NCI-H2171 (cell line): ENCODE measurements at places on chromosomes 11 and 22.

DNA sequence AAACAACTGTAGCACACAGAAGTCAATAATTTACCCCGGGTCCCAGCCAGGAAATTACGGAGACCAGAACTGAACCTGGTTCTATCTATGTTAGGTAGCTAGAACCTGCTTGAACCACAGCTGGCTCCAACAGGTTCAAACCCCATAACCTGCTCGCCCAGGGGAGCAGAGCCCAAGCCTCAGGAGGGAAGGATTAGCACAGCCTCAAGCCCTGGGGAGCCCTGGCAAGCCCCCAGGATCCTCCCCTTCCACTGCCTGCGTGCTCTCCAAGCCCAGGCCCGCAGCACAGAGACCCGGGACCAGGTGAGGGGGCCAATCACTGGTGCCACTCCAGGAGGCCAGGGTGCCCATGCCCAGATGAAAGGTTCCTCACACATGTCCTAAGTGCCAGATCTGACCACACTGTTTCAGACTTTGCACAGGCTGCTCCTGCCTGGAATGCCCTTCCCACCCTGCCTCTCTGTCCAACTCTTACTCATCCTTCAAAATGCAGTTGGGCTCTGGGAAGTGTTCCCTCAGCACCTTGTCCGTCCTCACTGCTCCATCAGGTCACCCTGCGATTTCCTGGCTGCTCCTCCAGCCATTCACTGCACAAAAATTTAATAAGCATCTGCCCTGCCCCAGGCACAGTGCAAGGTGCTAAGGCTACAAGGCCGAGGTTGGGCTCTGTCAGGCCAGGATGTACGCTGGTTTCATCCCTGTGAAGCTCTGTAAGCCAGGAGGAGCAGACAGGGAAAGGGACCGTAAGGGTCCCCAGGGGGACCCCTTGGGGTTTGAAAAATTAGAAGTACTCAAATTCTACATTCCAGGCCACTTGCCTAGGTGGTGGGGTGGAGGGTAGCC, 32.2 kb downstream of the ARRB1 start:
- no peak for DNase-seq

DNA sequence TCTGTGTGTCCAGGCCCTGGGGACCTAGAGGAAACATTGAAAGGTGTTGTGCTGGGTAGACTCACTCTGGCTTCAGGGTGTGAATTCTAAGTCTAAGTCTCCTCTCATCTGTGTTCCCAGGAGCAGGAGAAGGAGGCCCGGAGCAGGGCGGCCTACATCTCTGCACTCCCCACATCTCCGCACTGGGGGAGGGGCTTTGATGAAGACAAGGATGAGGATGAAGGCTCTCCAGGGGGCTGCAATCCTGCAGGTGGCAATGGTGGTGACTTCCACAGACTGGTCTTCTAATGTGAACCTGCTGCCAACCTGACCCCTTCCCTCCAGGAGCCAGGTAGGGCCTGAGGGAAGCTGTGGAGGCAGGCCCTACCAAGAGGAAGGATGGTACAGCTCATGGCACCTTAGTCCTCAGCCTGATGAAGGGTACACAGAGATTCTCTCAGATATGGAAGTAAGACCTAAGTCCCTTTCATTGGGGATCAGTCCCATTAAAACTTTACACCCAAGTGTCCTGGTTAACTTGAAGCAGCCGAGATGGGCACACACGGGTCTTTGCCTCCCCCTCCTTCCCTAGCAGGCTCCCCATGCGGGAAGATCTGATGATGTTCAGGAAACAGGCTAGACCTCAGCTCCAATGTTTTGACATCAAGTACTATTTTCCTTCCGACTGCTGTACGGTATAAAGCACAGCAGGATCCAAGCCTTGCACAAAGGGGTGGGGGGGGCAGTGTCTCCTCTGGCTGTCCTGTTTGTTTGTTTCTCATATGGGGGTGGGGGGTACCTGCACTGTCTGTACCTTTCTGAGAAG, 25.0 kb downstream of the USP35 start:
- no peak for DNase-seq

- DNase-seq, result no peak
Observed at GRCh38 chr11:66477263-66478201, 2.7 kb upstream of the DPP3 start.

DNA sequence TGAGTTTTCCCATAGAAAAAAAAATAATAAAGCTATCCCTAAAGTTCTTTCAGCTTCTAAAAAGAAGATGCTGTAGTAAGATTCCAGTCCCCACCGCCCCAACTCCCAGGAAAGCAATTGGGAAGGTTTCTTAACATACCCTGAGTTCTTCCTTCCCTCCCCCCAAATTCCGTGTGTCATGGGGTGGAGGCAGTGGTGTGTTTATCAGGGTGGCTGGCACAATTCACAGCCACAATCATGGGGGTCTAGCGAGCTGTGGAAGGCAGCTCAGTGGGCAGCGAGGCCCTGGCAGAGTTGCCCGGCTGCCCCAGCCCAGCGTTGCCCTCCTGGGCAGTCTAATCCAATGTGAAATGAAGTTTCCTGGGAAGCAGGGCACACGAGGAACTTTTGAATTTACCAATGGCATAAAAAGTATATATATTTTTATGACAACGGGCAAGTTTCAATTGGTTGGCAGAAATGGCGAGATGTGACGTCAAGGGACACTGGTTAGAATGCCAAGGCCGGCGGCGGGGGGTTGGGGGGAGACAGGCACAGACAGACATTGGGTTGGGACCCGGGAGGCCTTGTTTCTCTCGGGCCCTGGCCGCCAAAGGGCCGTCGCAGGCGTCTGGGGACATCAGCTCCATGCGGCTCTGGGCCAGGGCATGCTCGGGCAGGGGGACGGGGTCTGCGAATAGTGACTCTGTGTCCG, 80.7 kb upstream of the PPARA start:
- DNase-seq, result peak; percentile 90

DNA sequence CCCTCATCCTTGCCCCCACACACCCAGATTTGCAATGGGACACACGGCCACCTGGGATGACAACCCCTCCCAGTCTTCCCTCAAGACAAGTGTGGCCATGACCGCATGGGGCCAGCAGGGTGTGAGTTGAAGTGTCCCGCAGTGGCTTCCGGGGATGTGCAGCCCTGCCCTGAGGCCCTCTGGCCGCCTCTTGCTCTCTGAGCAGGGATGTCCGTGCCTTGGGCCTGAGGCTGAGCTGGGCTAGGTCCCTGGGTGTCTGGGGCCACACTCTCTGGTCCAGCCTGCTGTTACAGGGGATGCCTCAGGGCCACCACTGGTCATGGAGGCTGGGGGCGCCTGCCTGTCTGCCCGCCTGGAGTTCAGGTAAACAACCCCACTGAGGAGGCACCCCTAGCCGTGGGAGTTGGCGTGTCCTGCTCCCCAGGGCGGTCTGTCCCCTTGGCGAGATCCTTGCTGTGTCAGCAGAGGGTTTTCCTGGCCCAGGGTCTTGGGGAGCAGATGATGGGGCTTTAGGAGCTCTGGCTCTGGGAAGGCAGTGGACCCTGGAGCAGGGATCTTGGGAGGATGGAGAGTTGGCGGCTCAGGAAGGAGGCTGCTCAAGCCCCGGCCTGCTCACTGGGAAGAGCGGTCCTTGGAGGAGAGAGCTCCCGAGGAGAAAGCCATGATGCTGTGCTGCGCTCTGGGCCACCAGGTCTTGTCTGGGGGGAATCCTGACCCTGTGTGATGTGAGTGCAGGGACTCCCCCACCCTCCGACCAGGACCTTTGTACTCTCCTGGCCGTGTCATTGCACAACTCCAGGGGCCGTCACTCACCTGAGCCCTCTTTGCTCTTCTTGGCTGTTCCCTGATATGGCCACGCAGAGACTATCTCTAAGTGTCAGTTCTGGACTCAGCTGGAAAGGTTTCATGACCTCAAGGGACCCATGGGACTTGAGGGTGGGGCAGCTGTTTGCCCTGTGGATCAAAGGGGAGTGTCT, 67.9 kb downstream of the KCNQ1 start:
- no peak for DNase-seq

DNA sequence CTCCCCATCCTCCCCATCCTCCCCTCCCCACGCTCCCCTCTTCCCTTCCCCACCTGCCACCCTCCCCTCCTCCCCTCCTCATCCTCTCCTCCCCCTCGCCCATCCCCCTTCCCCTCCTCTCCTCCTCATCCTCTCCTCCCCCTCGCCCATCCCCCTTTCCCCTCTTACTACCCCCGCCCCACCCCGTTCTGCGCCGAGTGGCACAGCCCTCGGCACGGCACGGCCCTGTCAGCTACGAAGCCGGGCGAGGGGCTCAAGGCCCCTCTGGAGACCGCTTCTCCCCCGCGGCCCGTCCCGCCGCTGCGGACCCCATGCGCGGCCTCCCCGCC, 449.9 kb downstream of the OPCML start:
- DNase-seq, result no peak

DNA sequence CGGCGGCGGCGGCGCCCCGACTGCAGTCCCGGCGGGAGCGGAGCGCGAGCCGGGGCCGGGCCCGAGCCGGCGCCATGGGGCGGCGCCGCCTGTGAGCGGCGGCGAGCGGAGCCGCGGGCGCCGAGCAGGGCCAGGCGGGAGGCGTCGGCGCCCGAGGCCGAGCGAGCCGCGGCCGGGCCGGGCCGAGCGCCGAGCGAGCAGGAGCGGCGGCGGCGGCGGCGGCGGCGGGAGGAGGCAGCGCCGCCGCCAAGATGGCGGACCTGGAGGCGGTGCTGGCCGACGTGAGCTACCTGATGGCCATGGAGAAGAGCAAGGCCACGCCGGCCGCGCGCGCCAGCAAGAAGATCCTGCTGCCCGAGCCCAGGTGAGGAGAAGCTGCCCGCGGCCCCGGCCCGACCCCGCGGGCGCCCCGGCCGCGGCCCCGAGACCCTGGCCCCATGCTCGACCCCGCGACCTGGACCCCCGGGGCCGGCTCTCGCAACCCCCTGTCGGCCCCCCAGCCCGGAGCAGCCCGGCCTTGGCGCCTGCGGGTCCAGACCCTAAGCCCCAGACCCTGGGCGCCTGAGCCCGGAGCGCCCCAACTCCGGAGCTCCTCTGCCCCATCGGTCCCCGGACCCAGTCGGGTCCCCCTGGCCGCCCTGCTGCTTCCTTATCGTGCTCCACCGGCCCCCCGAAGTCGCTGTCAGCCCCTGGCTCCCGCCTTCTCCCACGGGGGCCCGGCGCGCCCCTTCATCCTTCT, at the start of gene GRK2:
Gene GRK2 (plus strand): TSS at position 25 of the 739 bp plus-strand sequence. CDS start 227 bp downstream, at position 252.
- DNase-seq, result peak; percentile 41
